ENCODE measurements at places on chromosomes 7 and 10.

GRCh38 chr7:102258073-102258748 is 28.5 kb upstream of the SH2B2 start:
- DNase-seq: no peak

DNA sequence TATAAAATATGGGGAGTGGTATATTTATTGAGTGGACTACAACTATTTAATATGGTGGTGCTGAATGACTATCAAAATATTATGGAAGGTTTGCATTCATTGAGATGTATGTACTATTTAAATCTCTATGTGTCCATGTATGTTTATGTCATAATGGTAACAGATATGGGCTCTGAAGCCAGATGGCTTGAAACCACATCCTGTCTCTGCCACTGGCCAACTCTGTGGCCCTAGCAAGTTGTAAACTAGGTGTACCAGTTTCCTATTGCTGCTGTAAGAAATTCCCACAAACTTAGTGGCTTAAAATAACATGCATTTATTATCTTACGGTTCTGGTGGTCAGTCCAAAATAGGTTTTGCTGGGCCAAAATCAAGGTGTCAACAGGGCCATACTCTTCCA is 198.1 kb upstream of the NFE2L3 start:
- no peak for DNase-seq

DNA sequence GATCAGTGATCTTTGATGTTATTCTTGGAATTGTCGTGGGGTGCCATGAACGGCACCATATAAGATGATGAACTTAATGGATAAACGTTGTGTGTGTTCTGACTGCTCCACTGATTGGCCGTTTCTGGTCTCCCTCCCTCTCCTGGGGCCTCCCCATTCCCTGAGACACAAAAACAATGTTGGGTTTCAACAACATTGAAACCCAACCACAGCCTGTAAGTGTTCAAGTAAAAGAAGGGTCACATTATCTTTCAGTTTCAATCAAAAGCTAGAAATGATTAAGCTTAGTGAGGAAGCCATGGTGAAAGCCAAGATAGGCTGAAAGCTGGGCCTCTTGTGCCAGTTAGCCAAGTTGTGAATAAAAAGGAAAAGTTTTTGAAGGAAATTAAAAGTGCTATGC is 19.5 kb downstream of the EN2 start:
- no peak for DNase-seq

GRCh38 chr7:44225566-44226395 is 25.0 kb downstream of the YKT6 start:
- no peak for DNase-seq

- DNase-seq: peak; percentile 42
These were observed 139.2 kb downstream of the ETV1 start for GRCh38 chr7:13850185-13850752.

GRCh38 chr10:131126321-131127137 is 185.0 kb downstream of the TCERG1L start:
- no peak for DNase-seq

- DNase-seq: no peak
These were observed 259.0 kb upstream of the GHITM start for GRCh38 chr10:83880252-83880791.

All from effector memory CD4-positive, alpha-beta T cell (primary cell).